Liver (tissue), 10 donors: ENCODE measurements at places on chromosomes 2 and 18.

DNA sequence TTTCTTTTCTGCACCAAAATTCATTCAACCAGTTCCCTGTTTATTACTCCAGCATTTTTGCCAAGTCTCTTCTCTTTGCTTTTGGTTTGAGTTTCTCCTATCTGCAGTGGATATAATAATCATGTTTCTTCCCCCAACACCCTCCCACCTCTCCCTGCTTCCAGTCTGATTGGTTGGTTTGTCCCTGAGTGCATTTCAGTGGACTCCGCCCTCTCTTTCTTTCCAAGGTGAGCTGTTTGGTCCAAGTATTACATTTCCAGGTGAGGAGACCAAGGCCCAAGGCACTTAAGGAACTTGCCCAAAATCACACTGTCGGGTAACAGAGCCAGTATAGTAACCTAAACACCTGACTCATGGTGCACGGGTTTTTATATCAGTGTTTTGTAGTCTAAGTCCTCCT is 17.7 kb downstream of the MRO start:
- DNase-seq, result no peak

- no peak for DNase-seq
Observed at GRCh38 chr2:180062178-180062577, 55.1 kb upstream of the CWC22 start.

GRCh38 chr2:239363946-239364637 is 36.7 kb downstream of the HDAC4 start:
- DNase-seq, result no peak

- peak; percentile 46 for DNase-seq
Observed at GRCh38 chr2:238423561-238424312, 3.0 kb upstream of the ASB1 start.

DNA sequence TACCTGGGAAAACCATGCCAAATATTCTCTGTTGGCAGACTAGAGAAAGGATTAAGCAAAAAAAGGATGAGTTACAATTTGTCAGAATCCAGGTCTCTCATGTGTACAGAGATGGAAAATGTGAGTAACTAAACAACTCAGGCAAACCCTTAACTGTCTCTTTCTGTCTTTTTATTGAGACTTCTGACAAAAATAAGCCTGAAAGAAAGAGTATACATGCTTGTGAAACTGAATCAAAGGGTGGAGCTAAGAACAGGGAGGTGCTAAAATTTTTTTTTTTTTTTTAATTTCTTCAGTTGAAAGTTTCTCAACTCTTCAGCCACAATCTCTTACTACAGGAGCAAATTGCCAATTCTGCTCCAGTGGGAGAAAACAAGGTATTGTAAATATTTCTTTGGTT is at the start of gene SERPINB10:
TSS of gene SERPINB10 (plus strand) at position 295 of the 400 bp plus-strand sequence. CDS start 7,553 bp downstream, outside the sequence.
- no peak for DNase-seq

DNA sequence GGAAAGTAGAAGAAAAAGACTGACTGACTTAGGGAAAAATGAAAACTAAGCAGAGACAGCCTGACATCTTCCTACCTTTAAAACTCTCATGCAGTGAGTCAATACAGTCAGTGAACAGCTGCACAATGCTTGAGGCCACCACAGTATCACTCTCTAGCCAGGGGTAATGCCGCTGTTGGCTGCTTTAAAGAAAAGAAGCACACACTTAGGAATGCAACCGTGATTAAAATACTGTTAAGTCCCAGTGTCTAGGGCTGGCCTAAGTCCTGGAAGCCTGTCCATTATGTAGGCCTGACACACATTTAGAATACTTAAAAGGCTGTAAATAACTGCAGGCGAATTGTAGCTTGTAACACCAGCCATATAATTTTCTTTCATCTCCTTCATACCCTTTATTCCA is 50.7 kb downstream of the SIGLEC15 start:
- DNase-seq, result no peak

DNA sequence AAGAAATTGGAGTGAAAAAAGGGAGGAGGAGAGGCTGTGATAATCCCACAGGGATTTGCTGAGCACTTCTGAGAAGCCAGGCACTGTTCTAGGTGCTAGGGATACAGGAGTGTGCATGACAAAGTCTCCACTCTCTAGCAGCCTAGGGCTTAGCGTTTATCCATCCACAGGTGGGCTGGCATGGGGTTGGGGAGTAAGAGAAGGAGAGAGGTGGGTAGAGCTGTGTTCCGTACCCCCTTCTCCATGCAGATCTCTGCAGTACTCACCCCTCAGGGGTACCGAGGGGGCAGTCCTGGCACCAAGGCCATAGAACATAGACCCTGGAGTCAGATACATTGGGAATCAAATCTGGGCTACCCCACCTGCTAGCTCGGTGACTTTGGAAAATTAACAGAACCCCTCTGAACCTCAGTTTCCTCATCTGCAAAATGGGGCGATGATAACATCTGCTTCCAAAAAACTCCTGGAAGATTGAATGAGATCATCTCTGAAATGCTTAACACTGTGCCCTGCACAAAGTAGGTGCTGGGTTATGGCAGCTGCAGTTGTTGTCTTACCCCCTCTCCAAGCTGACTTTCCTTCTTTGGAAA is 18.6 kb downstream of the FOSL2 start:
- DNase-seq, result no peak

DNA sequence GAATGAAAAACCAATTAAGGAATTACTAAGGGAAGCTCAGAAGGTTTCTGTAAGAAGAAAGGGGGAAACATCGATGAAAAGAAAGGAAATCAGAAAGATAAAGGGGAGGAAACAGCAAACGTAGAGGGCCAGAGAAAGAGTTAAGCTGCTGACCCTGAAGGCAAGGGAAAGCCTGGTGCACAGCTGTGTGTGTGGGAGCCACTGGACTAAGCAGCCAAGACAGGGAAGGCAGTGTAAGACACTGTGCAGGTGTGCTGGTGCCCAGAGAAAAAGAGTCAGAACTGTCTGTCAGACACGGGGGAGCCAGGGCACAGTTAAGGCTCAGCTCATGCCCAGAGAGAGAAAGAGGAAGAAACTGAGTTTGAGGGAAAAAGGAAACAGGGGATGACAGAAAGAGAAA is 104.0 kb downstream of the HIBCH start:
- no peak for DNase-seq

DNA sequence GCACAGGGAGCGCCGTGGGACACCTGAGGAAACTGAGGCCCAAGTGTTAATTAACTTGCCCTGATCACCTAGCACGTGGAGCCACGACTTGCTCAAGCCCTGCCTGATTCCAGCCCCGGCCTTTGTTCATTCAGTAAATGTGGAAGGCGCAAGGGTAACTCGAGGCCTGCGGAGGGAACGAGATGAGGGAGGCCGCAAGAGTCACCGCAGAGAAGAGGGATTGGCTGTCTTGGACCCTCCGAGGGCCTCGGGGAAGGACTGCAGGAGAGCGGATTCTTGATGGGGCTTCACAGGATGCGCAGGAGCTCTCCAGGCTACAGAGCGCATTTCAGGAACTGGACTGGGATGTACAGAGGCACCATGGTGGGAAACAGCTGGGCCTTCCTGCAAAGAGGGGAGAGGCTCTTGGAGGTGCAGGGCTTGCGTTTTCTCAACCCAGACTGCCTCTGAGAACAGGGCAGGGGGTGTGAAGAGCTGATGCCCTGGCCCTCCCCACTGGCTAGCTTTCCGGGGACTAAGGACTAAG is 511 bp upstream of the ANKMY1 start:
- DNase-seq, result no peak

GRCh38 chr2:54876764-54877163 is 153.3 kb downstream of the EML6 start:
- DNase-seq, result no peak

- no peak for DNase-seq
Observed at GRCh38 chr2:121273116-121273515, 11.9 kb downstream of the TFCP2L1 start.

- DNase-seq, result no peak
Observed at GRCh38 chr2:215746887-215747615, 266.3 kb downstream of the MREG start.

DNA sequence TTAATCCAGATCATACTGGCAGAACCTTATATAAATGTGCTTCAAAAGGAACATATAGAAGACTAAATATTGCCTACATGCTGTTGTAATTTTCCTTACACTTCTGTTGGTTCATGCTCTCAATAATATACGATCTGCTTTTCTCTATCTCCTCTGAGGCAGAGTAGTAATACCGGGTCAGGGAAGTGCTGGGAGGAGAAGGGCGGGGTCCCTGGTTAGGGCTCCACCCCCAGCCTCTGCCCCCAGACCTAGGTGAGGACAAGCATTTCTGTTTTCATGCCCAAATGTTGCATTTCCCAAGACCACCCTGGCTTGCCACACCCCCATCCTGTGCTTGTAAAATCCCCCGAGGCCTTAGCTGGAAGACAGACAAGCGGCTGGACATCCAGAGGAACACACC is 55.3 kb downstream of the PLA2R1 start:
- DNase-seq, result no peak

DNA sequence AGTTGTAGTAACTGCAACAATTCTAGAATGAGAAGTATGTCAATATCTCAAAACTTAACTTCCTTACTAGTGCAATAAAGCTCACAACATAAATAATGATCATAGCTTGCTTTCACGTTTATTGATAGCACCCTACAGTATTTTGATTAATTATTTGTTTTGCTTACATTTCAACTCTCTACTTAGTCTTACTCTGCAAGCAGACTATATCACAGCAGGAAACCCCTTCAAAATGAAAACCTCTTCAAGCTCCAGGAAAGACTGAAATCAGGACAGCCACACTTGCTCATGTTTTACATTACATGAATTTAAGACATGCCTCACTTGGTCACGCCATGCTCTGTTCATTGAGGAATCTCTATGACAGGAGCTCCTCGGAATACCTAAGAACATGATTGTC is 3.3 kb downstream of the OLA1 start:
- DNase-seq, result no peak

GRCh38 chr2:37658682-37659081 is 12.8 kb downstream of the CDC42EP3 start:
- no peak for DNase-seq

DNA sequence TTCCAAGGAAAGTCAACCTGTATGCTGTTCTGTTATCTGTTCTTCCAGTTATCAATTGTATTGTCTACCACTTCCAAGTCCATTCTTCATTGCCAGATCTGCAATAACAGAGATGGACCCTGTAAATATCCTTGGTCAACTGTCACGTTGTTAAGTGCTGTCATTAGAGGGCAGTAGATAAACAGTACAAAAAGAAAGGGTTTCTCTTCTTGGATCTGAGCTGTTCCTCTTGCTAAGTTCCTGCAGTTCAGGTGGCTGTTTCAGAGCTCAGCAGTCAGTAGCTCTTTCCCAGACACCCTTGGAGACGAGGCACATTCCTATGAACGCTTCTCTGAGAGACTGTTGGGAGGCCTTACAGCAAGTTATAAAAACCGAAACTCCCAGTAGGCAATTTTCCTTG is 957.1 kb upstream of the CHAC2 start:
- no peak for DNase-seq

DNA sequence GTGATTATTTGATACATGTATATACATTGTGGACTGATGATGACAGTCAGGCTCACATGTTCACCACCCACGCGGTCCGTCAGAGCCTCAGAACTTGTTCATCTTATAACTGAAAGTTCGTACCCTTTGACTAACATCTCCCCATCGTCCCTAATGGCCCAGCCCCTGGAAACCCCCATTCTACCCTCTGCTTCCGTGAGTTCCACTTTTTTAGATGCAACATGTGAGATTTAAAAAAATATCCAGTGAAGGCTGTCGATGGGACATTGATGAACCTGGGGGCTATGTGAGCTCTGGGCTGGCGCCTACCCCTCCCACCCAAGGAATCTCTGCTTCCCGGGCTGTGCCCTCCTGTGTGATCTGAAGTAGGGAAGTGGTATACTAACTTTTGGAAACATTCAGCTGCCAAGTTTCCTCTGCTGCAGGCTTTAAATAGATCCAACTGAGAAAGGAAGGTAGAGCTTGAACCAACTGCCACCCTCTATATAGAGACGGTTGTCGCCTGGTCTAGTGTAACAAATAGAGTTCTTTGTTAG is 163.8 kb downstream of the FAM210A start:
- DNase-seq, result no peak

DNA sequence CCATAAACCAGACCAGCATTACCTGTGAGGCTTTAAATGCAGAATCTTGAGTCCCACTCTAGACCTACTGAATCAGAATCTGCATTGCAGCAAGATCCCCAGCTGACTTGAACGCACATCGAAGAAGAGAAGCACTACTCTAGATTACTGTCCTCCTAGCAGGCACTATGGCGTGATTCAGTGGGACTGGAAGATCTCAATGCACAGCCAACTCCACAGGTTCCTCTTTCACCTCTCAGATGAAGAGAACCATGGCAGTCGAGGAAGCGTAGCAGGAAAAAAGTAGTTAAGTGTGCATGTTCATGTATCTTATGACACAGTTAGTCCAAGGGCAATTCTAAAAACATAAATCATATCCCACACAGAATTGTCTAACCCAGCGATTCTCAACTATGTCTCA is 97.4 kb downstream of the STK39 start:
- no peak for DNase-seq

GRCh38 chr2:233831011-233831721 is 23.2 kb downstream of the HJURP start:
- DNase-seq, result no peak

DNA sequence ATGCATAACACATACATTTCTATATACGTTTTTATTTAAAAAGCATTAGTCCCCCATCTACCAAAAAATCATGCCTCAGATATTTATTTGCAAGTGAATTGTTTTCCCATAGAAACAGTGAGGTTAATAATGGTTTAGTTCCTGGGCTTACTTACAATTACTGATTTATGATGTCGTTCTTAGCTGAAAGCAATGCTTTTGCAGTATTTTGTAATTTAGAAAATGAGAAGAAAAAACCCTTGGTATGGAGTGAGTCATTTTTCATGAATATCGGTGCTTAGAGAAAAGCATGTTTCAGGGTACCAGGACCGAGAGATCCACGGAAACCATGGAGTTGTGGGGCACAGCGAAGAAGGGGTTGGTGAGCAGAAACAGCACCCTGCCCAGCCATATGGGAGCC is 12.0 kb upstream of the CDK15 start:
- DNase-seq, result no peak

GRCh38 chr2:200095436-200095835 is 140.1 kb downstream of the MAIP1 start:
- DNase-seq, result no peak

DNA sequence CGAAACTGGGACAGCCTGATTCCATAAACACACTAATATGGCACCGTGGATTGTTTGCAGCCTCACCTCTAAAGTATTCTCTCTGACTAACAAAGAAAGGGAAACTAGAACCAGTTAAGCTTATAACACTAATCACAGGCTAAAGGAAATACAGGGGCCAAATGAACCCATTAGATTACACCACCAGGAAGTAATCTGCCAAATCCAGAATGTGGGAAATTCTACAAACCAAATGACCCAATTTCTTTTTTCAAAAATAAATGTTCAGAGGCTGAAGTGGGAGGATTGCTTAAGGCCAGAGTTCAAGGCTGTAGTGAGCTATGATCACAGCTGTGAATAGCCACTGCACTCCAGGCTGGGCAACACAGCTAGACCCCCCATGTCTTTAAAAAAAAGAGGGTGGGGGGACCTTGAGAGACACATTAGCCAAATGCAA is 1.5 kb upstream of the MPPE1 start:
- DNase-seq, result no peak
